Astrocyte (in vitro differentiated cells and primary cell): ENCODE measurements at places on chromosomes 13 and 19.

DNA sequence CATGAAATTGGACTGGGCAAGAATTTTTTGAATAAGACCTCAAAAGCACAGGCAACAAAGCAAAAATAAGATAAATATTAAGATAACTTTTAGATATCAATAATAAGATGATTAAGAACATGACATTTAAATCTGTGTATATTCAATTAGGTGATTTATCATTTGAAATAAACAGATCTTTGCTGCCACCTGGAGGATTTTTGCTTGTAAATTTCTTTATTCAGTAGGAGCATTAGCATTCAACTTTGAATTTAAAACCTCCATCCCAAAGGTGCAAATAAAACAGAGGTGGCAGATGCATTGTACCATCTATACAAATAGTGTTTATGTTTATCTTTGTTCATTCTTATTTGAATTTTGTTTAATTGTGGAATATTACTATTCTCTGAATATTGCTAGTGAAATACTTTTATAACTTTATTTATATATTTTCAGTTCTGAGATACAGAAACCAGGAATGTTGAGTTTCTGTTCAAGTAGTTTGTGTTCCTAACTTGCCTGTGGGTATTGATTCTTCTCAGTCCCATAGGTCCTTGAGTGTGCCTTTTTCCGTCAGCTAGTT lies 20.9 kb downstream of the COG6 start:
- DNase-seq, result no peak

DNA sequence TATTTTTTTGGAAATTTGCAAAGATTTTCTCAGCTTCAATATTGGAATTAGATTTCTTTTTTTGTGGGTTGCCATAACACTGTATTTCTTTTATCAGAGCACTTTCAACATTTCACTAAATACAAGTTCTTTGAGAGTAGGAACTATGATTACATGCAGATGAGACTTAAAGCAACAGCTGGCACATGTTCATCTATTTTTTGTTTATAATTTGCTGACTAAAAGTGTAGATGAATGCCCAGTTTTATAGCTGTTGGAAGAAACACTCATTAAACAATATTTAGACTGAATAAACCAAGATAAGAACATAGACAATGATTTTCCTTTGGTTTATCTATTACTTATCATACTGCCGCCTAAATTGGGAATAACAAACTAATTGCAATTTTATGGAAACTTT lies 803.0 kb upstream of the KLHL1 start:
- DNase-seq, result no peak

DNA sequence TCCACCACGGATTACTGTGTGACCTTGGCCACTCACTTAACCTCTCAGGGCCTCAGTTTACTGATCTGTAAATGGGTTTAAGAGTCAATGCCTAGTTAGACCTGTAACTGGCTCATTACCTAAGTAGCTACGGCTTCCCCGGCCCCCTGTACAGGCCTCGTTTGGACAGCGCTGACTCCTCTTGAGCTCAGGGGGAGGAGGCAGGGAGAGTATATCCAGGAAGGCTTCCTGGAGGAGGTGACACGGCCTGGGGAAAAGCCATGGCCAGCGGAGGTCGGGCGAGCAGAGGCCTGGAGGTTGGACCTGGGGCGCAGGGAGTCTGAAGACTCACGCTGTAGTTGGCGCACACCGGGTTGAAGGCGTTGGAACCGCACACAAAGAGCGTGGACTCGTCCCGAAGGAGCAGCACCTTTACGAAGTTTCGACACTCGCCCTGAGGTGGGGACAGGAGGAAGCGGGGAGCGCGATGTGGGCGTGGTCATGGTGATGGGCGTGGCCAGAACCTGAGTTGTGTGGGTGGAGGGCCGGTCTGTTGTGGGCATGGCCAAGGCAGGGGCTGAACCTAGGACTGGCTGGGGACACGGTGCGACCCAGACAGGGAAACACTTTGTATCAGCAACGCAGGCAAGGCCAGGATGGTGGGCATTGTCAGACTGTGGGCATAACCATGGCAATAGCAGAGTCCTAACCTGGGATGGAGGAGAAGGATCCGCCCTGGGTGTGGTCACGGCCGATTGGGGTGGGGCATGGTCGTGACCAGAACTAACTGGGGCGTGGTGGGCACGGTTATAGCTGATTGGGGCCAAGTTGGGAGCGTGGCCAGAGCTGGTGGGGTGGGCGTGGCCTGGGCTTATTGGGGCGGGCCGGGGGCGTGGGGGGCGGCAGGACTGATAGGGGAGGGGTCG lies 3.6 kb downstream of the SEMA6B start:
- DNase-seq, result no peak

DNA sequence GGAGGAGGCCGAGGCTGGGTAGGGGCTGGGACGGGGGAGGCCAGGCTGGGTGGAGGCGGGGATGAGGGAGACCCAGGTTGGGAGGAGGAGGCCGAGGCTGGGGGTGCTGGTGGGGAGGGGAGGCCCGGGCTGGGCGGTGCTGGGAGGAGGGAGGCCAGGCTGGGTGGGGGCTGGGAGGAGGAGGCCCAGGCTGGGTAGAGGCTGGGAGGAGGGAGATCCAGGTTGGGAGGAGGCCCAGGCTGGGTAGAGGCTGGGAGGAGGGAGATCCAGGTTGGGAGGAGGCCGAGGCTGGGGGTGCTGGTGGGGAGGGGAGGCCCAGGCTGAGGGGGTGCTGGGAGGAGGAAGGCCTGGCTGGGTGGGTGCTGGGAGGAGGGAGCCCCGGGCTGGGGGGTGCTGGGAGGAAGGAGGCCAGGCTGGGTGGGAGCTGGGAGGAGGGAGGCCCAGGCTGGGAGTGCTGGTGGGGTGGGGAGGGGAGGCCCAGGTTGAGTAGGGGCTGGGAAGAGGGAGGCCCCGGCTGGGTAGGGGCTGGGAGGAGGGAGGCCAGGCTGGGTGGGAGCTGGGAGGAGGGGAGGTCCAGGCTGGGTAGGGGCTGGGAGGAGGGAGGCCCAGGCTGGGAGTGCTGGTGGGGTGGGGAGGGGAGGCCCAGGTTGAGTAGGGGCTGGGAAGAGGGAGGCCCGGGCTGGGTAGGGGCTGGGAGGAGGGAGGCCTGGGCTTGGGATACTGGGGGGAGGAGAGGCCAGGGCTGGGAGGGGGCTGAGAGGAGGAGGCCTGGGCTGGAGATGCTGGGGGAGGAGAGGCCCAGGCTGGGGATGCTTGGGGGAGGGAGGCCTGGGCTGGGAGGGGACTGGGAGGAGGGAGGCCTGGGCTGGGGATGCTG lies 10.7 kb downstream of the TPGS1 start:
- DNase-seq, result no peak
